Activated naive CD4-positive, alpha-beta T cell treated with anti-CD3 and anti-CD28 coated beads, Interleukin-2, amount 50 U/mL, for 72 hours (primary cell): ENCODE measurements at places on chromosomes 2 and 18. TPM values are rescaled to one million over a fixed set of nuclear protein-coding genes. Genes with fewer than 3 reads are reported as not detected.

Gene SAG
- 0.05 TPM for total RNA-seq

Gene C2orf74
- total RNA-seq: 14.4 TPM

Gene ADRA2B
- 0.47 TPM for total RNA-seq

Gene RFX8
- total RNA-seq: 1.9 TPM

Gene MYO7B
- total RNA-seq: 1.9 TPM

Gene ANKRD62
- not detected for total RNA-seq

DNA sequence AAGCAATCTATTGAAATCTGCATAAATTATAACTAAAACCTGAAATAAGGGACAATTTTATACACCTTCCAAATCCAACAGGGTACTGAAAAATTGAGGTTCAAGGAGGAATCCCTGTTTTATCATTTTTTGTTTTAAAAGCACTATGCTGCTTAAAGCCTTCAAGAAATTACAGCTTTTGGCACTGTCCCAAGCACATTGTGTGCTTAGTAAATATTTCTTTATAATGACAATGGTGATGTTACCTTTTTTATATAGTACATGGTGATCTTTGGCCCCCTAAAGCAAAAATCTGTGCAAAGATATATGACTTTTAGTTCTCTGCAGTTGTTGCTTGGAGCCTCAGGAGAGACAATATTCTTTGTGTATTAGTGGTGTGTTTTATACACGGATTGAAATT, 71.6 kb upstream of the EFEMP1 start:
- DNase-seq: no peak

GRCh38 chr18:51363384-51363783, 165.9 kb upstream of the MEX3C start:
- no peak for DNase-seq

DNA sequence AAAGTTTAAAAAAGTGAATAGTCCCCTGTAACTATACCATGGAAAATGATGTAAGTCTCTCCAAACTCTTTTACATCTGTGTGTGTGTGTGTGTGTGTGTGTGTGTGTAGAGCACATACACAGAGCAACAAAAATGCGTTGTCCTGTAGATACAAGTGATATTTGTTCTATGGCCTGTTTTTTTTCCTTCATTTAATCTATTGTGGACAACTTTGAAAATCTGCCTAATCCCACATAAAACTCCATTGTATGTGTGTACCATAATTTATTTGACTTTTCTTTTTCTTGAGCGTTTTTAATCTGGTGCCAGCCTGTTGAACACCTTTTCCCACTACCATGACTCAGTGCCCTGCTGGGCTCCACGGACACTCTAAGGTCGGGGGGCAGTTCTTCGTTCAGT, 52.3 kb upstream of the ELOA2 start:
- no peak for DNase-seq

DNA sequence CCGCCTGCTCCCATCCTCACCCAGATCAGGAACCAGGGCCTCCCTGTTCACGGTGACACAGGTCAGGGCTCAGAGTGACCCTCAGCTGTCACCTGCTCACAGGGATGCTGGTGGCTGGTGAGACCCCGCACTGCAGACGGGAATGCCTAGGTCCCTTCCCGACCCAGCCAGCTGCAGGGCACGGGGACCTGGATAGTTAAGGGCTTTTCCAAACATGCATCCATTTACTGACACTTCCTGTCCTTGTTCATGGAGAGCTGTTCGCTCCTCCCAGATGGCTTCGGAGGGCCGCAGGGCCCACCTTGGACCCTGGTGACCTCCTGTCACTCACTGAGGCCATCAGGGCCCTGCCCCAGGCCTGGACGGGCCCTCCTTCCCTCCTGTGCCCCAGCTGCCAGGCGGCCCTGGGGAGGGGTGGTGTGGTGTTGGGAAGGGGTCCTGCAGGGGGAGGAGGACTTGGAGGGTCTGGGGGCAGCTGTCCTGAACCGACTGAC, 31.7 kb downstream of the GPC1 start:
- peak; percentile 28 for DNase-seq

DNA sequence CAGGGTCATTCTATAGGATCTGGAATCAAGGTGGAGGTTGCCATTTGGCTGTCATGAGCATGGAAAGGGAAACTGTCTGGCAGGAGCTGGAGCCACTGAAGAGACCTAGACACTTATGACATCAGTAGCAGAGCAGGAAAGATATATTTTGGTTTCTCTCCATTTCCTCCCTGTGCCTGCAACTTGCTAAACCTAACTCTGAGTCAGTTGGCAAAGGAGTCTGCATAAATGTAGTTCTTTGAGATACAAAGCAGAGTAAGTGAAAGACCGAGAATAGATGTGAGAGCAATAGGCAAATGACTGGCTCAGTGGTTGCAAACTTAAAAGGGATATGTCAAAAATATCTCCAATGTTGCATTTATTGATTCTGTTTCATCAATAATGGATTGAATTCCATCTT, 757.7 kb downstream of the KCNJ3 start:
- DNase-seq: no peak

- no peak for DNase-seq
Observed at GRCh38 chr2:4992226-4992625, 700.0 kb upstream of the SOX11 start.

DNA sequence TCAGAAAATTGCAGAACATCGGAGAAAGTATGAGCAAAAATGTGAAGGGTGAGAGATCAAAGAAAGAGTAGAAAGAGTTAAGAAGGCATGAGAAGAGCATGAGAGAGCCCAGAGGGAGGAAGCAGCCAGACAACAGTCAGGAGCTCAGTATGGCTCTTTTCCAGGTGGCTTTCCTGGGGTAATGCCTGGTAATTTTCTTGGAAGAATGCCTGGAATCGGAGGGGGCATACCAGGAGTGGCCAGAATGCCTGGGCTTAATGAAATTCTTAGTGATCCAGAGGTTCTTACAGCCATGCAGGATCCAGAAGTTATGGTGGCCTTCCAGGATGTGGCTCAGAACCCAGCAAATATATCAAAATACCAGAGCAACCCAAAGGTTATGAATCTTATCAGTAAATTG, 271.8 kb upstream of the TFPI start:
- DNase-seq: no peak

DNA sequence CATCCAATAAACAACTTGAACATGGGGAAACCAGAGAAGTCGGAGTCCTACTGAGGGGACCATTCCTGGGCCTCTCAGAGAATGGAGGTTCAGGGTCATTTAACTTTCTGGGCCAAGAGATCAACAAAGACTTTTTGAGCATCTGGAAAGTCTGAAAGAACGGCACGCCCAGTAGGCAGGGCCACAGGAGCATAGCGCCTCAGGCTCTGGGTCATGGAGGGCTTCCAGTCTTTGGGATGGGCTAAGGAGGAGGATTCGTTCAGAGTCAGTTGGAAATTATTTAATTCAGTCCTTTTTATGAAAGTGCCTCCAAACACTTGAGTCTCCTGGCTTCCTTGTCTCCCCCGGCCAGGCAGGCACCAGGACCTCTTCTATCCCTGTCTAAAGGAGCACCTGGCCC, 101.1 kb upstream of the GLI2 start:
- DNase-seq: no peak

GRCh38 chr2:99662761-99663341, 173.0 kb upstream of the REV1 start:
- DNase-seq: no peak

DNA sequence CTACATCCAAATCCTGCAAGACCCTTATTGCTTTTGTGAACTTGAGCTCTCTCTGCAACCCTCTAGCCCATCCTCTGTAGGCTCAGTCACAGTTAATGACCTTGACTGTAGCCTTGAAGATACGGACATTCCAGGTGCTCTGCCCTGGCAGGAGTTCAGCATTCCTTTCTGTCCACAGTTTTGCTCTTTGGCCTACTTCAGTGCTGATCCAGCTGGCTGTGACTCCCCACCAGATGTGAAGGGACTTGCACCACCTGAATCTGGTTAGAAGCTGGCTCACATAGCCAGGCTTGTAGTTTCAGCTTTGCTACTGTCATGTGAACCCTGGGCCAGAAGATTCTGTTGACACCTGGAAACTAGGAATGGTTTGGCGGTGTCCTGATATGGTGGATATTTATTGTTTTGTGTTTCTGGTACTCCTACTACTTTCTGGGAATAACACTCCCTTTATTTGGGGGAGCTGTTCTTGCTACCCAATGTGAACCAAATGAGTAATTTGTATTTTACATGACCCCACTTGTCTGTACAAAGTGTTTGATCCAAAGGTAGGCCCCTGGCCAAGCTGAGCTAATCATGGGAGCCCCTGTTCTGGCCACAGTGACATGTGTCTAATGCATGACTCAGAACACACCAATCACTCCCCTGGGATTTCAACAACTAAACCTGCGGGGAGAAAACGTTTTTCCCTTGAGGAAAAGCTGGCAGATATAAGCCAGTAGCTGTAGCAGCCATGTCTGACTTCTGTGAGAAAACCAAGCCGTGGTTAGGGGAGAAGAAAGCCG, 73.4 kb downstream of the CDCA7 start:
- DNase-seq: no peak
